ENCODE measurements at places on chromosomes 5 and 9.
A peak's percentile ranks its signal among the peaks of the same experiment; 100 is the strongest.

GRCh38 chr5:8005416-8005815, 136.5 kb downstream of the MTRR start:
- no peak for DNase-seq

DNA sequence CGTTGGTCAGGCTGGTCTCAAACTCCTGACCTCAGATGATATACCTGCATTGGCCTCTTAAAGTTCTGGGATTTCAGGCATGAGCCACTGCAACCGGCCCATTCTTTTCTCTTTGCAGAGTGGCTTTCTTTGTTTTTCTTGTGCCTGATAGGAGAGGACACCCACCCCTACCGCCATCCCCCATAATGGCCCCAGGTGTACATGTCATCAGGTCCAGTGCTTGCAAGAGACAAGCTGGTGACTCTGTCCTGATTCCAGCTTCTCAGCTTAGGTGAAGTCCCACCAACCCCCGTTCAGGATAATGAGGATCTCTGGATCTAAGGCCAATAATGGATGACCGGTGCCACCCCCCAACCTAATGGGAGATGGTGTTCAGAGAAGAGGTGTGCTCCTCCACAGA, 2.3 kb upstream of the AIF1L start:
- no peak for DNase-seq

- peak; percentile 90 for DNase-seq
These were observed 52.4 kb downstream of the AHRR start for GRCh38 chr5:373710-374602.

GRCh38 chr9:101229606-101230005, 155.2 kb downstream of the BAAT start:
- no peak for DNase-seq

- DNase-seq, result no peak
These were observed 23.7 kb upstream of the PRDM12 start for GRCh38 chr9:130640681-130641080.

DNA sequence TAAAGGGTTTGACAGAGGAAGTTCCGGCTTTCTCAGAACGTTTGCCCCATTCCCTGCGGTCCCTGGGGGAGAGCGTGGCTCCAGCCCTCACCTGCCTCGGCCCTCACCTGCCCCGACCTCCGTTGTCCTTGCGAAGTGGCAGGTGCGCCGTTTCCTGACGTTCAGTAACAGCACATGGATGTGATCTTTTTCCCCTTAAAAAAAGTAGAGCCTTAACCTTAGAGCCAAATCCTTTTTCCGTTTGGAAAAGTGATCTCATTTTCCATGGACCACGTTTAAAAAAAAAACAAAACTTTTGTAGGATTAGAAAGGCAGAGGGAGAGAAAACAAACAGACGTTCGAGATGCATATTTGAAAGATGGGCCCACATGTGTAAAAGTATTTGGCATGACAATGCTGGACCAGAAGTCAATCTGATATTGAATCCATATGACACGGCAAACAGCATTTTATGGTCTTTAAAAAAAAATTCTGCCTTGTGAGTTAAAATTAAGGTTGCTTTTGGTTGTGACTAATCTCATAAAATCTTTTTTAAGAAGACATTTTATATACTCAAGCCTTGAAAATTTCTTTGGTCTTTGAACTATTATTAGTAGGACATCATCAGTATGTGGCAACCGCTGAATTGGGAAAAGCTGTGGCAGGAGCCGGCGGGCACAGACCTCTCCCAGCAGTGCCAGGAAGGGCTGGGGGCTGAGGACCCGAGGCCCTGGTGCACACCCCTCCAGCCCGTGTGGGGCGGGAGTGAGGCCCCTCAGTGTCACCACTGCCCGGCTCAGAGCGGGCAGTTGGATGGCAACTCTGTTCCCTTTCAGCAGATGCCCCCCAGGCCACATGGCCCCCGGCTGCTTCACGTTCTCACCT, 42.5 kb upstream of the EXOC3 start:
- DNase-seq, result peak; percentile 34

DNA sequence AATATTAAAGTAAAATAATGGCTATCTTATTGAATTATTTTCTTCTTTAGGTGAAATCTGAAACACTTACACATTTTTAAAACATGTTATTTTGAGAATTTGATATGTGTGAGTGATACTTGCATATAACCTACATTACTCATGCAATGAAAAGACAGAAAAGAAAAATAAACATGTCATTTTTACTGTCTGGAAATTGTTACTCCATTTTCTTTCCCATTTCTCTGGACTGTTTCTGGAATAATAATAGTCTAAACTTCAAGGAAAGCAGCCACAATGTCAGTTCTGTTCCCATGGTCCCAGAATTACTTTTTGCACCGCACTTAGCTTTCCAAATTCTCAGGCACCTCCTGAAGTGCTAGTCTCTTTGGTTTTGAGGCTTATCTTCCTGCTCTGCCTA, 145.5 kb downstream of the PRR16 start:
- DNase-seq, result no peak

GRCh38 chr9:127746959-127747569, 12.0 kb upstream of the TOR2A start:
- no peak for DNase-seq

DNA sequence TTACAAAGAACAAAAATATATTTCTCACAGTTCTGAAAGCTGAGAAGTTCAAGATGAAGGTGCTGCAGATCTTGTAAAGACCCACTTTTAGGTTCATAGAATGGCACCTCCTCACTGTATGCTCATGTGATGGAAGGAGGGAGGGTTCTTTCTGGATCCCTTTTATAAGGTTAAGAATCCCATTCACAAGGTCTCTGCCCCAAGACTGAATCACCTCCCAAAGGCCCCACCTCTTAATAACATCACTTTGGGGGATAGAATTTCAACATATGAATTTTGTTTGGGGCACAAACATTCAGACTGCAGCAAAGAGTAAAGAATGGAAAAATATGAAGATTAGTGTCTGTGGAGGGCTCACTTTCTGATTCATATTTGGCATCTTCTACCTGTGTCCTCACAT, 77.1 kb upstream of the PRR16 start:
- DNase-seq, result no peak

- no peak for DNase-seq
These were observed 241.8 kb downstream of the TRIM32 start for GRCh38 chr9:116928884-116929283.

DNA sequence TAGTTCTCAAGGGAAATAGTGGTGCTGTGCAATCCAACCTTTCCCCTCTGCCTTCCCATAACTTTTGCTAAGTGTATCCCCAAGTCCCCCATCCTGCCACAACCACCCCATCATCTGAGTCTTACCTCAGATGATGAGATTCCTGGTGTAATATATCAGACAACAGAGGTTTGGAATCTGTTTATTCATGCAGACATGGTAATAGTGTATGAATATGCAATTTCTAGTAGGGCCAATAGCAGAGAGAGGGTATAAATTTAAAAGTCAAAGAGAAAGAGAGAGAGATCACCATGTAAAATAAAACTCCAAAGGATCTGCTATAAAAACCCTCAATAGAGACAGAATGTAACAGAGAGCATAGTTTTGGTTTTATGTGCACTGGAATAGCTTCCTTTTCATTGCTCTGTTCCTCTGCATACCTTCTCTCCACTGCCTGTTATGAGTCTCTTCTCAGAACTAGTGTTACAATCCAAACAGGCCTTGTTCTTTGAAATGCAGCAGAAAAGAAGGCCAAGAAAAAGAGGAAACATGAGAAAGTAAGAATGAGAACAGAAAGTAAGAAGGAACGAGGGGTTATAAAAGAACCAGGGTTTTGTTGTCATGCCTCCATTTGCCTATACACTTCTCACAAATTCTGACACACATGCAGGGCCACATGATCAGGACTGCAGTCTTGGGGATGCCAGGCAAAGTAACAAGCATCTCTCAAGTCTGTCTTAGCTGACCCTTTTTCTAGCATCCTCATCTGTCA, 278.0 kb downstream of the CETN3 start:
- peak; percentile 52 for DNase-seq

GRCh38 chr5:173743641-173744343, 127.3 kb upstream of the BOD1 start:
- DNase-seq, result peak; percentile 57

- no peak for DNase-seq
These were observed 61.4 kb downstream of the C9orf50 start for GRCh38 chr9:129559506-129559881.

GRCh38 chr5:93587597-93588351, 4.8 kb downstream of the NR2F1 start:
- DNase-seq, result no peak

- no peak for DNase-seq
These were observed 105.0 kb downstream of the GALNT10 start for GRCh38 chr5:154295551-154295950.

DNA sequence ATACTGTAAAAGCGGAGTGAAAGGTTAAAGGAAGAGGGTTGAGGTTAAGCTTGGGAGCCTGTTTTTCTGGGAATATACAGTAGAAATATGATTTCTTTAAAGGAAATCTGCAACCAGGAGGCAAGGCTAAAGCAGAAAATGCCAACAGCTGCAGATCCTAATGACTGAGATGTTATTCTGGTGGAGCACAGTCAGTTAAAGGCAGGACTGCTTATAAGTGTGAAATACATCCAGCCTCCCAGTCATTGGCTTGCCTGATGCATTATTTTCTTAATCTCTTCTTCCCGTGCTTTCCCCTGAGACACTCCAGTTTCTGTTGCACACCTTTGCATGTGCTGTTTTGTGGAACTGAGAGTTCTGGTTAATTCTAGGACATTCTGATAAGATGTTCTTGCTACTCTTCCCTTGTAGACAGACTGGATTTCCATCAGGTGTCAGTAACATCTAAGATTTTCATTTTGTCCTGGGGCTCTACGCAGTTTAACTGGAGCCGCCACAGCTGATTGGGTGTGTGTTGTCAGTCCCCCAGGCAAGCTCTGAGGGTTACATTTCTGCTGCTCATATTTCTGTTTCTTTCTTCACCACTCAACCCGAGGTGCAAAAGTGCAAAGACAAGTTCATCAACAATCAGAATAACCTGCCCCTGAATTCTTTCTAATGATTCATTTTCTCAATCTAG, 44.4 kb downstream of the CAST start:
- DNase-seq, result no peak

DNA sequence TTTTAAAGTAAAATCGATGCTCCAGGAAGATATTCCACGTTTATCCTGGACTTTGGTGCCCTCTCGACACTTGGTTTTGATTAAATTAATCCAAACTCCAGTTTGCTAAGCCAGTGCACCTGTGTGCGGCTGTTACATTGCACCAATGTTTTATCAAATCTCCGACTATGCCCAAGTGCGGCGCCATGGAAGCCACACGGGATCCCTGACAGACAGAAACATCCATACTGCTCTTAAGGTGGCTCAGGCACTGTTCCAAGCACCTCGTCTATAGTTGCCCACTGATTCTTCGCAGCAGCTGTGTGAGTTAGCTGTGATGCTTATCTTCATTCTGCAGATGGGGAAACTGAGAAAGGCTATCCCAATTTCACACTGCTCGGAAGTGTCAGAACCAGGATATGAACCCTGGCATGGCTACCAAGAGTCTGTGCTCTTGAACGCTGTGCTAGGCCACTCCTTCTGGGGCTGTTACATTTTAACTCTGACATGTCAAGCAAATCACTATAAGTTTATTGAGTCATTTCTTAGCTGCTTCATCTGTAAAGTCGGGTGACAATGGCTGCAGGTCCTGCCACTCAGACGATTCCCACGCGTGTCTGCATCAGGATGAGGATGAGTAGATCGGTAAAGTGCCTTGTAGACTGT, 113.0 kb downstream of the ADAMTS2 start:
- DNase-seq, result no peak

GRCh38 chr9:115466756-115467155, 348.8 kb upstream of the TNC start:
- DNase-seq, result no peak

- no peak for DNase-seq
These were observed 17.4 kb upstream of the ENTREP1 start for GRCh38 chr9:69307446-69308205.

DNA sequence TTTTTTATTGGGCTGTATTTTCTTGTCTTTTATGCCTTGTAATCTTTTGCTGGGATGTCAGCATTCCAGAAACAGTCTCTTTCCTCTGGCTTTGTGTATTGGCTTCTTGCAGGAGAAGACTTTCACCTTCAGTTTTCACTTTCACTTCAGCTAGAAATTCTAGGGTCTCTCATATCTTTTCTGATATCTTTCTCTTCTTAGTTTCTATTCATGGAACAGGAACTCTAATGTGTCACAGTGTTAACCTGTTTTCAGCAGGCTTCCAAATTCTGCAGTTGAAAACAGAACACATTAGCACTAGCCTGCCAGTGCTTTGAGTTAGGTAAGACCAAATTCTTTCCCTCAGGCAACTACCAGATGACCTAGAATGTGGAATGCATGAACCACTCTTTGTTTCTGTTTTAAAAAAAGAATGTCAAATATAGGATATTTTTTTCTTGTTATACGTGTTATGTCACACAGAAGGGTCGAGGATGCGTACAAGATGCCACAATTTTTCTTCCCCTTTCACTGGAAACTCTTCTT, 164.7 kb downstream of the TUSC1 start:
- no peak for DNase-seq
